ENCODE measurements at places on chromosomes 4 and X.

- no peak for DNase-seq
Measured at GRCh38 chr4:175811228-175811627, 836 bp downstream of the GPM6A start.

- peak; percentile 77 for DNase-seq
Measured at GRCh38 chrX:29419774-29420553, 795.4 kb upstream of the MAGEB2 start.

DNA sequence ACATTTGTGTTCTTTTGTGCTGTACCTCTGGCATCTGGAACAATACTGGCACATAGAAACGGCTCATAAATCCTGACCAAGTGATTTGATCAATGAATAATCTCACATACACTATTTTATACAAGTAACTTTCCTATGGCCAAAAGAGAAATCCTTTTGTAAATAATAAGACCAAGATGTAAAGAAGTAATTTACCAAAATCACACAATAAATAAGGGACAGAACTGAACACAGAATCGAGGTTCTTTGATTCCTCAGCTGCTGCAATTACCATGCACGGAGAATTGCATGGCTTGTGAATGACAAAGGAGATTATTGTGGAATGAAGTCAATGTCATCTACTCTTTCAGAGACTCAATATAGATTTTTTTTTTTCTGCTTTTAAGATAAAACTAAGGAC is 576.8 kb upstream of the SMIM31 start:
- DNase-seq = no peak

- DNase-seq = no peak
Measured at GRCh38 chr4:159137176-159137575, 34.3 kb downstream of the RAPGEF2 start.

DNA sequence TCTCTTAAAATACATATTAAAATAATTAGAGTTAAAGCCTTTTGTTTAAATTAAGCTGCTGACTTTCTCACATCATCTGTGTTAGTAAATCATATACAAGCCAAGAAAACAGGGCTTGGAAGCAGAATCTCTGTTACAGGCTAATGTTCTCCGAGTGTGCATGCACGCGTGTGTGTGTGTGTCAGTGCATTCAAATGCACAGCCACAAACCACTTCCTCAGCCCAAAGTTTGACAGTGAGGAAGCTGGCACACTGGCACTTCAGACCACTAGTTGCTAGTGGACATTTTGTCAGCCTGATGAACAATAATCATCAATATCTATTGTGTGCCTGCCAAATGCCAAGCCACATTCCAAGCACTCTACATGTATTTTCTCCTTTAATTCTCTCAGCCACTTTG is 5.6 kb downstream of the MAOB start:
- no peak for DNase-seq
